HEK293T (cell line): ENCODE measurements at places on chromosomes 2 and 18.
A peak's percentile ranks its signal among the peaks of the same experiment; 100 is the strongest.

GRCh38 chr2:227914362-227914761 is 42.9 kb downstream of the DAW1 start:
- DNase-seq, result no peak

DNA sequence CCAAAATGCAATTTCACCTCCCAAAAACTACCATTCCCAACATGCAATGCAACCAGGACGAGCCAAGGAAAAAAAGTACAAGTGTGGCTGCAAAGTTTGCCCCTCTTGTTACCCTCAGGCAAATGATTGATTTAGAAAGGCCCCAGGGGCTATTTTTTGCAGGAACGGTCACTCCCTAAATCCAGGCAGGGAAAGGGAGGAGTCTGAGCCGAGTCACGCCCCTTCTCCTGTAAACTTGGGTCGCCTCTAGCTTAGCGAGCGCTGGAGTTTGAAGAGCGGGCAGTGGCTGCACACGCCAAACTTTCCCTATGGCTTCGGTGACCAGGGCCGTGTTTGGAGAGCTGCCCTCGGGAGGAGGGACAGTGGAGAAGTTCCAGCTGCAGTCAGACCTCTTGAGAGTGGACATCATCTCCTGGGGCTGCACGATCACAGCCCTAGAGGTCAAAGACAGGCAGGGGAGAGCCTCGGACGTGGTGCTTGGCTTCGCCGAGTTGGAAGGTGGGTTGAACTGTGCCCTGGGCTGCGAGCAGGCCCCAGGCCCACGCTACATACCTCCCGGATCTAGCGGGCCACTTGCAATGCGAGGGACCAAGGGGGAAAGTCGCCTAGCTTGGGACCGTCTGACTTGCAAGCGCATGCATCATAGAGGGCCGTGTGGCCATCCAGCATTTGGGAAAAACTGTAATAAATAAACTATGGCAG is at the start of gene GALM:
Gene GALM, plus strand, starts transcription at position 261 of the 702 bp plus-strand sequence. Its CDS starts 48 bp downstream, at position 309.
- DNase-seq, result peak; percentile 90

GRCh38 chr18:10482985-10483949 is 28.8 kb downstream of the APCDD1 start:
- no peak for DNase-seq

- no peak for DNase-seq
Observed at GRCh38 chr2:158966312-158966711, 2.1 kb upstream of the TANC1 start.

DNA sequence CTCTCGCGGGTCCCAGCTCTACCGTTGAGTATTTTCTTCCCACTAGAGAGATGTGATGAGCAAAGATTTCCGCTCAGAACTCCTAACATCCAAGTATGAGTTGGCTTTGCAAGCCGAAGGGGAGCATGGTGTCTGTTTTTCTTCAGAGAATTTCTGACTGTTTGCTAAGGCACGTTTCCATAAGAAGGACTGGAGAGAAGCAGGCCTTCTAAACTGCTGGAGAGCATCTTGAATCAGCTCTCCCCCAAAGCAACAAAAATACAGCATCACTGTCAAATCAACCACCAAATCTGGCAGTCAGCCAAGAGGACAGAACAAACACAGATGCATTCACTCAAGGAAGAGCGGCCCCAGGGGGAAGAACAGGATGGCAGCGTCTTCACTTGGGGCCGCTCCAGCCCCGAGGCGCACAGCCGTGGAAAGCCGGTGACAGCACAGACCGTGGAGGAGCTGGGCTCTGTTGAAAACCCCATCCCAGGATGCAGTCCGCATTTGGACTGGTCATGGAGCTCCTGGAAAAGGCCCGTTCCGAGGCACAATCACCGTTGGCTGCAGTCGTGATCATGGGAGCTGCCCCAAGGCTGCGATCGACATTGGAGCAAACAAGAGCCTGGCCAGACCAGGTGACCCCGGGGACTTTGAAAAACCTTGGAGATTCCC is 101.4 kb downstream of the NFATC1 start:
- no peak for DNase-seq

DNA sequence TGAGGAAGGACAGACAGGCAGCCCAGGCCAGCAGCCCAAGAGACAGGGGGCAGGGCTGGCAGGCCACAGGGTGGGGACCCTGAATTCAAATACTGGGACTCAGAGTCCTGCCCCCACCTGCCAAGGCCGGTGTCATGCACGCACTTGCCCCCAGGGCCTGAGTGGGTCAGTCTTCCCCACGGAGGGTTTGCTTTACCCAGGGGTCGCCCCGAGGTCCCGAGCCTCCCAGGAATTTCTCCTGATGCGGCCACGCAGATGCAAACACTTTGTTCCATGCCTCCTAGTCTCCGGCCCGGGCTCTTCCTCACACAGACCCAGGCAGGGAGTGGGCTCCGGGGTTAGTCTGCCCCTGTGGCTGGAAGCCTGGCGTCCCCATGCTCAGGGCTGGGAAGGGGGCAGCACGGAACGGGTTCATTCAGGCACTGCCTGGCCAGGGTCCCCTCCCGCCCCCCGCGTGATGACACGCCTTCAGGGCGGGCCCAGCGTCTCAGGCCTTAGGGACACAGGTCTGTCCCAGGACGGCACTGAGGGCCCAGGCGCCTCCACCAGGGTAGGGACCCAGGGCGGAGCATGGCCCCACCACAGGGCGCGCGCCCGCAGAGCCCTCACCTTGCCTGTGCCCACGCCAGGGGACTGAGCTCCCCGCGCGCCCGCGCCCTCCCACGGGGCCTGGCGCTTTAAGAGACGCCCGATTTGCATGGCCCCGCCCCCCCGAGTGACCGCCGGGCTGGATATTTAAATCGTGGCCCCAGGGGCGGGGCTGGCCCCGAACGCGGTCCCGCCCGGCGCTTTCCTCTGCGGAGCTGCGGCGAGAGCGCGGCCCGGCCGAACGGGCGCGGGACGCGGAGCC is at the start of gene SNED1:
Gene SNED1, plus strand, starts transcription at position 763 of the 850 bp plus-strand sequence. CDS start 220 bp downstream, outside the sequence.
- peak; percentile 85 for DNase-seq

GRCh38 chr2:149594411-149594810 is 6.8 kb upstream of the MMADHC start:
- DNase-seq, result no peak

DNA sequence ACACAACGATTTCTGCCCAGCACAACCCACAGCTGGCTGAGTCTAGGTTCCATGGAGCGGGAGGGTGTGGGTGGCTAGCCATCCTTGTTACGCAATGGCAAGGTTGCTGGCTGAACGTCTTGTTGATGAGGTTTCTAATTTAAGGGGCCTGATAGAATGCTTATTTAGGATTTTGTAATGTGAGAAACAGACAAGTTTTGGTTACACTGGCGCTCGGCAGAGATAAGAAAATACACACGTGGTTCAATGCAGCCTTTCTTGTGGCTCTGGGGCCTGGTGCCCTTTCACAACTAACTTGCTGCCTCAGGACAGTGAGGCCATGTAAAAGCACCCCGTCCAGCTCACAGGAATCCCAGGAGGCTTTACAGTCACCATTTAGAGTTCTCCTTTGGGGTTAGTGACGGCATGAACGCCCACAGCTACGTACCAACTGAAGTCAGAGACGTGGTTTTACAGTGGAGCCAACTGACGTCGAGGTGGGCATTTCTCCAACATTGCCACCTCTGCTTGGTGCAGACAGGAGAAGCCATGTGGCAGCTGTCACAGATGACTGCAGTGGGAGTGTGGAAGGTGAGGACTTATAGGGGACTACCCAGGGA is 29.7 kb upstream of the PIEZO2 start:
- no peak for DNase-seq

DNA sequence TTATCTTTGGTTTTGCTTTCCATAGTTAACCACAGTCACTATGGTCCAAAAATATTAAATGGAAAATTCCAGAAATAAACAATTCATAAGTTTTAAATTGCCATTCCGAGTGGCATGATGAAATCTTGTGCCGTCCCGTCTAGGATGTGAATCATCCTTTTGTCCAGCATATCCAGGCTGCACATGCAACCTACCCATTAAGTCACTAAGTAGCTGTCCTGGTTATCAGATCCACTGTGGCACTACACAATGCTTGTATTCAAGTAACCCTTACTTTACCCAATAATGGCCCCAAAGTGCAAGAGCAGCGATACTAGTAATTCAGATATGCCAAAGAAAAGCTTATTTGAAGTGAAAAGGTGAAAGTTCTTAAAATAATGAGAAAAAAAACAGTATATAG is 10.7 kb downstream of the USP34 start:
- DNase-seq, result no peak

- DNase-seq, result no peak
Observed at GRCh38 chr2:45000341-45000901, 8.8 kb downstream of the SIX2 start.

DNA sequence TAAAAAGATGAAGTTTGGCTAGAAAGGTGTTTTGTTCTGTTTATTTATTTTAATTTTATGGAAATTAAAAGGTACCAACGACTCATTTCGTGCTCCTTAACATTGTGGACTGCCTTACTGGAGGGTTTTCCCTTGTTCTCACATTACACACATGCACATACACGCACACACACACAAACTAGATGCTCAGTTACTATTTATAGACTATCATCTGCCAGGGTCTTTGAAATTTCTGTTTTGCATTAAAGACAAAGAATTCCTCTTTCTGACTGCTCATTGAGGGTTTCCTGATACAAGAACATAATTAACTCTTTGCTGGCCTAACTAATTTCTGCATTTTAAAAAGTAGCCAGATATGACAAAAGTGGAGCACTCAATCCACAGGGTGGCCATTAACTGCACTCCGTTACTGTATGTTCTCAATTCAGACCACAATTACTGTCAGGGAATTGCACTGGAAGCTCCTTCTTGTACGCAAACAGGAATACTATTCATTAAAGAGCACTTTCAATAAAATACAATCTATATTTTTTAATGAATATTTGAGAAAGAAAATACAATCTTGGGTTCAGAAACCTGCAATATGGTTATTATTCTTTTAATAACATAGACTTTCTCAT is 366.9 kb upstream of the GALNT5 start:
- DNase-seq, result no peak

- DNase-seq, result no peak
Observed at GRCh38 chr2:10165282-10165681, 42.7 kb downstream of the RRM2 start.

- DNase-seq, result no peak
Observed at GRCh38 chr18:1539276-1539675, 634.6 kb downstream of the ADCYAP1 start.

GRCh38 chr2:73870084-73870483 is 22.7 kb upstream of the ACTG2 start:
- no peak for DNase-seq

- DNase-seq, result peak; percentile 89
Observed at GRCh38 chr2:42827647-42828486, 35.5 kb upstream of the HAAO start.

- DNase-seq, result no peak
Observed at GRCh38 chr18:8910843-8911242, 191.7 kb upstream of the NDUFV2 start.

GRCh38 chr2:107730898-107731297 is 95.8 kb upstream of the RGPD4 start:
- no peak for DNase-seq

- no peak for DNase-seq
Observed at GRCh38 chr2:12417786-12418185, 298.9 kb upstream of the TRIB2 start.

GRCh38 chr2:163878718-163879117 is 142.9 kb upstream of the FIGN start:
- DNase-seq, result peak; percentile 48

DNA sequence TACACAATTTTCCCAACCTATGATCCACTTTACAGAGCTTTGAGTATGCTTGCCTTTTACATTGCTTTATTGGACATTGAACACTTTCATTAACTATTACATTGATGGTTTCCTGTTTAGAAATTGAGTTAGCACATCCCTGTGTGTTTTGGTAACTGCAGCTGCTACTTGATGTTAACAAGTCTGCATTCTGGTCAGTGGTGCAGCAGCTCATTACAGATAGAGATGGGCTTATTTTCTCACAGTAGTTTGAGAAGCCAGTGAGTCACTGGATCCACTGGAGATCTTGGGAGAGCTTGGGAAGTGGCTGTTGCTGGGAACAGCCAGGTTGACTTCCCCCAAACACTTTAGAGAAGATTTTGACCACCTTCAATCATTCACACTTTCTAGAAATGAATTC is 150.5 kb downstream of the ARHGAP15 start:
- DNase-seq, result no peak

DNA sequence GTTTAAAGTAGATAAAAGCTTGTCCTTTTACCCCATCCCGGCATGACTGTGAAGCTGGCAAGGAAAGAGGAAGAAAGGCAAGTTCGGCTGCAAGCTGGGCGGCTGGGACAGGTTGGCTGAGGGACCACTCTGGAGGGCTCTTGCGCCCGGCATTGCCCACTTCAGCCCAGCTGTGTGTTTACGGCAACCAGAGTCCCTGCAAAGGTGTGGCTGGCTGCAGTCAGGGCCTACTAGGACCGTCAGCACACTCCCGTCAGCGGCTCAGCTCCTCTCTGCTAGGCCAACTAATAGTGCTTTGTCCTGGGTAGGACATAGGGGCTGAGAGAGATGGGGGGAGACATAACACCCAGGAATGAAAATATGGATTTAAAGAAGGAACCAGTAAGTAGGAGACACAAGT is 11.7 kb upstream of the SAP130 start:
- DNase-seq, result no peak

GRCh38 chr18:23266717-23267446 is 131.6 kb downstream of the CABLES1 start:
- no peak for DNase-seq

DNA sequence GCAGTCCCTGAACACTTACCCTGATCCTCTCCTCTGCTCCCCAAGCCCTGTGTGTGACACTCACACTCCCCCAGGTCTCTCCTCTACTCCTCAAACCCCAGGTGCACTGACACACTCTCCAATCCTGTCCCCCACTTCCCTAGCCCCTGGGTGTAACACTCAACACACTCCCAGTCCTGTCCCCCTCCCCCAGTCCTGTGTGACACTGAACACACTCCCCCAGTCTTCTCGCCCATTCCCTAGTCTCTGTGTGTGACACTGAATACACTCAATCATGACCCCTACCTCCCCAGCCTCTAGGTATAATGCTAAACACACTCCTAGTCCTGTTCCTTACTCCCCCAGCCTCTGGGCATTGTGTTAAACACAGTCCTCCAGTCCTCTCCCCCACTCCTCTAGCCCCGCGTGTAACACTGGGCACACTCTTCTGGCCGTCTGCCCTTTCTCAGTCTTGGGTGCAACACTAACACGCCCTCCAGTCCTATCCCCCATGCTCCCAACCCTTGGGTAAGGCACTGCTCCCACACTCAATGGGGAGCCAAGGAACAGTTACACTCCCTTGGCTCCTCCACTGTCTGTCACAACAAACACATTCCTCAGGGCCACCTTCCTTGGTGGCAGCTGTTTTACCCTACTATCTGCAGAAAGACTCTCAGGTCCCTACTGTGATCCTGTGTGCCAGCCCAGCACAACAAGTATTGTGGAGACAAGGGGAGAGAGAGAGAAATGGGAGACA is 82.5 kb upstream of the PKDCC start:
- no peak for DNase-seq
